ENCODE measurements at places on chromosomes 7 and 10.

DNA sequence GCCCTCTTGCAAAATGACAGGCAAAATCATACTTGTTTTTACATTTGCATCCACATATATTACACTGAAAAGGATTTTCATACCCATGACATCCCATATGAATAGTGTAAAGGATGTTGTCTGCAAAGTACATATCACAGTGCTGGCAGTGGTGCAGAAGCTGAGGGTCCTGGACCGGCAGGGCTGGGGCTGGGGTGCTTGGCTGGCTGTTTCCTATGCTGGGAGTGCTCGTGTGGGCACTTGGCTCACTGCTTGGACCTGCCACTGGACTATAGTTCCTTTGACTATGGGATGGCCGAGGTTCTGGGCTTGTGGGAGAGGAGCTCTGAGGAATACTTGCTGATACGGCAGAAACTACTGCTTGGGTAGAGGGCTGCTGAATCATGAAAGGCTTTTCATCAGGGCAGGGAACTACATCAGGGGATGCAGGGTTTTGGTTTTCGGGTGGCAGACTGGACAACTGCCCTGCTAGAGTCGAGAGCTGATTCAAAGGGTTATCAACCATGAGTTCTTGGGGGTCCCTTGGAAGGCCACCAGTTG is 13.7 kb downstream of the PSTK start:
- no peak for DNase-seq

GRCh38 chr7:104272767-104273384 is 55.5 kb upstream of the LHFPL3 start:
- no peak for DNase-seq

GRCh38 chr7:114175125-114175524 is 239.5 kb upstream of the FOXP2 start:
- no peak for DNase-seq

DNA sequence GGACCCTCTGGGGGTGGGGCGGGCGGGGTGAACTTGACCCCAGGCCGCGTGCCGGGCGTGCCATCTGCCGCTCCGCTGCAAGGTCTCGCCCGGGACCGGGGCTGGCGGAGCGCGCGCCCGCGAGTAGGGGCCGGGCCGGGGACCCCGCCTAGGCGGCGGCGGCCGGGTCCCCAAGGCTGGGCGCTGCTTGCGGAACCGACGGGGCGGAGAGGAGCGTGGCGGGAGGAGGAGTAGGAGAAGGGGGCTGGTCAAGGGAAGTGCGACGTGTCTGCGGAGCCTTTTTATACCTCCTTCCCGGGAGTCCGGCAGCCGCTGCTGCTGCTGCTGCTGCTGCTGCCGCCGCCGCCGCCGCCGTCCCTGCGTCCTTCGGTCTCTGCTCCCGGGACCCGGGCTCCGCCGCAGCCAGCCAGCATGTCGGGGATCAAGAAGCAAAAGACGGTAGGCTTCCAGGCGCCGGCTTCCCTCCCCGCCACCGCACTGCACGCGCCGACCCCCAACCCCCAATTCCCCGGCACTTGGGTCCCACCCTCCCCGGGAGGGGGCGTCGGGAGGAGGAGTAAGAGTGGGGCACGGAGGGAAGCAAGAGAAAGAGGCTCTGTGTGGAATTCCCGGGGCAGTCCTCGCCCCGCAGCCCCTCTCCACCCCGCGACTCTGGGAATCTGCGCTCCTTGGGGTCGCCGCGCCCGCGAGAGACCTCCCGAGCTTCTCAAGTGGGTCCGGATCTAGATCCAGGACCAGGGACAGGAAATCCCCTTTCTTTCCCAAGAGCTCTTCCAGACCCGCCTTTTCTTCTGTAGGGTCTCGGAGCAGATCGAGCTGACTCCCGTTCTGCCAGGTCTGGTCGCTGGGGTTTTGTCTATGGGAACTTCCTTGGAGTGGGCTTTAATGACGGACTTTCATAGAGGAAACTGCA is at the start of gene PAPSS2:
Gene PAPSS2 (plus strand): TSS at position 308 of the 913 bp plus-strand sequence. CDS start 104 bp downstream, at position 412.
- DNase-seq: peak; percentile 14

DNA sequence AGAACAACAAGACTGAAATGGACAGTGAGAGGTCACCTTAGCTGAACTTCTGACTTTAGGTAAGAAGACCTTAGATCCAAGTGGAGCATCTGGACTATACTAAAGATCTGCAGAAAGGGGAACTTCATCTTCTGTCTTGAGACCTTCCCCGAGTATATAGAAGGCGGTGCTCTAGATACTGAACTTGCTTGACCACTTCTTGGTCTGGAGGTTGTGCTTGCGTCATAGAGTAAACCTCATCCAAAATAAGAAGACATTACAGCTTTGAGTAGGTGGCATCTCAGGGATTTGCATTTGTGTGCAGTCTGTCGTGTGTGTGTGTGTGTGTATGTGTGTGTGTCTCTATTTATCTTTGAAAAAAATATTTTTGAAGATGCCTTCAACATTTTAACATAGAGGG is 157.5 kb downstream of the CHN2 start:
- DNase-seq: no peak

DNA sequence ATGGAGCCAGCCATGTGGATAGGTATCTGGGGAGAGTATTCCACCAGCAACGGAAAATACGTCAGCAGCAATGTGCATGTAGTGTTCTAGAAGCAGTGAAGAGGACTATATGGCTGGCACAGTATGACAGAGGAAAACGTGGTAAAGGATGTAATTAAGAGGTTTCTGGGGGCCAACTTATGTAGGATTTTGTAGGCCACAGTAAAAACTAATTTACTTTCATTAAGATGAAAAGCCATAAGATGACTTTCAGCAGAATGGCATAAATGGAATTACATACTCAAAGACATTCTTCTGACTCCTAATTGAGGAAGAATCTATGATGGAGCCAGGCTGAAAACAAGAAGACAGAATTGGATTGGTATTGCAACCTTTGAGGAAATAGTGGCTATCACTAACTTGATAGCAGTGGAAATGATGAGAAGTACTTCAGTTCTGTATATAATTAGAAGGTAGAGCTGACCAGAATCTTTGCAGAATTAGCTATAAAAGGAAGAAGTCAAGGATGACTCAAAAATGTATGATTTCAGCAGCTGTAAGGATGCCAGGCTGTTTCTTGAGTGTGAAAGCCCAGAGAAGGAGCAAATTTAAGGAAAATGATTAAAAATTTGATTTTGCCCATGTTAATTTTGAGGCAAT is 156.7 kb downstream of the MBL2 start:
- no peak for DNase-seq

- DNase-seq: no peak
These were observed 84.5 kb downstream of the FZD1 start for GRCh38 chr7:91348711-91349110.

DNA sequence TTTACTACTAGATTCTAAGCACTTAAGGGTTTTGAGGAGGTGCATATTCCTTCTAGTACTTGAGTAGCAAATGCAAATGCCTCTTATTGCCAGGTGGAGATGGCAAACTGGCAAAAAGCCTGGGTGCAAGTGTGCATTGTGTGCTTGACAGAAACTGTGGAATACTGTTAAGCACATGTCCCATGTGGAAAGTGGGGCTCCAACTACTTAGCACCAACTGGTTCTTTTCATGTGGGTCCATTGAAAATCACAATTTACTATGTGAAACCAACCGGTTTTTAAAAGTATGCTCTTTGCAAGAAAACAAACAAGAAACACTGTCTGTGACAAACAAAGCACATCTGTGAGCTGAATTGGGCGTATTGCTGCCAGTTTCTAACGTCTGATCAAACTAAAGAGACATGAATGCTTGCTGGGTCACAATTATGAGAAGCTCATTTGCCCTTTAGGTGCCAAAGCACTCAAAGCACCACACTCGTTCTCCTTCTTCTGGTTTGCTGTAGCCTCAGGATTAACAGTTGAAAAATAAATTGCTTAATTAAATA is 197.4 kb downstream of the SEMA3E start:
- no peak for DNase-seq

GRCh38 chr10:123018531-123018930 is 9.7 kb downstream of the ACADSB start:
- no peak for DNase-seq

GRCh38 chr7:44216521-44217222 is 15.9 kb downstream of the YKT6 start:
- DNase-seq: no peak

DNA sequence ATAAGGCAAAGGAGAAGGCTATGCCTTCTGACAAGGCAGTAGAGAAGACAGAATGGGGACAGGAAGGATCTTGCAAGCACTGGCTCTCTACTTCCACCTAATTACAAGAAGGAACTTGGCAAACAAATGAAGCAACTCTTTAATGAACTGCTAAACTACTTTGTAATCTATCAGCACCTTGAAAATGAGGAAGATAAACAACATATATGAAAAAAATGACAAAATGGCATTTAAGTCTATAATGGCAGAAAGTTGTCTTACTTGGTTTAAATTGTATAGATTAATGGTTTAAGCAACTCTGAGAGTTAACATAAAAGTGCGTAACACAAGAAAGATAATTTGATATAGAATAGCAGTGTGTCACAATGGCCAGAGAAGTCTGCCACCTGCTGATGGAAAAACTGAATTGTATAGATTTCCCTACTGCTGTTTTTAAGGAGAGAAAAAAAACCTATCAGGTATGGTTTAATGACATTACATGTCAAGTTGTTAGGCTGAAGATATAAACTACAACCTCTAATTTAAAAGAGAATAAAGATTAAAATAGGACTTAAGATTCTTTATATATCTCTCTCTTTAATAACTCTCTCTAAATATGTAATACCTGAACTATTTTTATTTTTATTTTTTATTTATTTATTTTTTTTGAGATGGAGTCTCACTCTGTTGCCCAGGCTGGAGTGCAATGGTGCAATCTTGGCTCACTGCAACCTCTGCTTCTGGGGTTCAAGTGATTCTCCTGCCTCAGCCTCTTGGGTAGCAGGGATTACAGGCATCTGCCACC is 11.8 kb downstream of the NT5C3A start:
- peak; percentile 17 for DNase-seq

DNA sequence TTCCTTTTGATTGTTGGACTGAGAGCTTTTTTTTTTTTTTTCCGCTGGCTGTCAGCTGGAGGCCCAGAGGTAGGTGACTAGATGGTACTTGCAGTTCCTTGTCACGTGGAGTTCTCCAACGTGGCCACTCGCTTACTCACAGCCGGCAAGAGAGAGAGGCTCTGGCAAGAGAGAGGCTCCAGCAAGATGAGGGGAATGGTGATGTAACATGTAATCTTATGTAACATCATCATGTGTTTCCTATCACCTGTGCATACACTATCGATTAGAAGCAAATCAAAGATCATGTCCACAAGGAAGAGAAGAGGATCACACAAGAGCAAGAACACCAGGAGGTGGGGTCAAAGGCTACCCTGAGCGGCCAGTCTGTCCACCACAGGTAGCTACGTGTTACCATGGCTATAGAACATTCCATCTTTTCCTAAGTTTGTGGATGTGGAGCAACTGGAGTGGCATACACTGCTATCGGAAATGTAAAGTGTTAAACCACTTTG is 4.0 kb upstream of the BORCS7 start:
- no peak for DNase-seq

- no peak for DNase-seq
These were observed 111.9 kb upstream of the IGFBP3 start for GRCh38 chr7:46032942-46033341.

- no peak for DNase-seq
These were observed 13.3 kb upstream of the PAPSS2 start for GRCh38 chr10:87646192-87646909.

- no peak for DNase-seq
These were observed 78.9 kb upstream of the INSYN2A start for GRCh38 chr10:127275272-127275671.

- DNase-seq: no peak
These were observed 14.3 kb downstream of the PCBD1 start for GRCh38 chr10:70874061-70874460.

DNA sequence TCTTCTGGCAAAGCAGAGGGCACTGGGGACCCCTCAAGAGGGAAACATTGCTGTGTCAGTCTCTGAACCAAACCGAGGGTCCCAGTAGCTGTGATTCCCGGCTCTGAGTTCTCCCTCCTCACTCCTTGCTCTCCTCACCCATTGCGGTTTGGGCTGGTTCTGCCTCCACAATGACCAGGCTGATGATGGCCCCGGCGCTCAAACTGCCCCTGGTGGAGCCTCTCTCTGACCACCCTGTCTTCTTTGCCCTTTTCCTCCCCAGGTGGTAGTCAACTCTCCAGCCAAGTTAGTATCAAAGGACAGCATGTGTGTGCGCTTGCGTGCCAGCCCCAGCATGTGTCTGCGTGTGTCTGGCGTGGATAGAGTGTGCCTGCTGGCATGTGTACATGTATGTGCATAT is 17.1 kb downstream of the LDB3 start:
- DNase-seq: no peak

DNA sequence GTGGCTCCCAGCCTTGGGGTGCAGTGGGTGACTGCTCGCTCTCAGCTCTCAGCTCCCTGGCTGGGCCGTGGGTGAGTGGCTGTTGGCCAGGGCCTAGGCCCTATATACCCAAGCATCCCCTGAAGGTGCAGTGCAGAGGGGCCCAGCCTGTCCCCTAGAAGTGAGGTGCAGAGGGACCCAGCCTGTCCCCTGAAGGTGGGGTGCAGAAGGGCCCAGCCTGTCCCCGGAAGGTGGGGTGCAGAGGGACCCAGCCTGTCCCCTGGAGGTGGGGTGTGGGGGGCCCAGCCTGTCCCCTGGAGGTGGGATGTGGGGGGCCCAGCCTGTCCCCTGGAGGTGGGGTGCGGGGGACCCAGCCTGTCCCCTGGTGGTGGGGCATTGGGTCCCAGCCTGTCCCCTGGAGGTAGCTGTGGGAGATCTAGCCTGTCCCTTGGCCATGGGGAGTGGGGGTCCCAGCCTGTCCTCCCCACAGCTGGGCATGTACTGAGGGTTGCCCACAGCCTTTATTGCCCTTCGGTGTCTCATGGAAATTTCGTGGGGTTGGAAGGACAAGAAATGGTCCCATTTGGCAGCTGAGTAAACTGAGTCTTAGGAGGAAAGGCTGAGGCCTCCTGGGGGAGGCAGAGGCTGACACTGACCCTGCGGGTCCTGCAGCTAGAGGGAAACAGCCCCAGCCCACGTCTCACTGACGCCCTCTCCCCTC is 17.5 kb upstream of the LFNG start:
- DNase-seq: no peak

DNA sequence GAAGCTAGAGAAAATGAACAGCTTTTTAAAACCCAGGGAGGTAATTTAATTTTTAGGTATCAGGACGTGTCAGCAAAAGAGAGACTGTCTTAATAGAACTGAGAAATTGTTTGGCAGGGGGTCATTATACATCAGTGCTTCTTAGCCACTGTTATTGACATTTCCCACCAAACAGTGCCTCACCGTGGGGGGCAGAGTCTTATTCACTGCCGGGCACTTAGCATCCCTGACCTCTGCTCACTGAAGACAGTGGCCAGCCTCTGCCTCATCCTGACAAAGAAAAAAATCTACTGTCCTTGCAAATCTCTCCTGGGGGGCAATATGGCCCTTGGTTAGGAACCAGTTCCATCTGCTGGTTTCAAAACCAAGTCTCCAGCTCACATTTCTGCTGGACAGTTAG is 14.2 kb upstream of the MKI67 start:
- no peak for DNase-seq

Measured in stimulated activated CD4-positive, alpha-beta T cell treated with anti-CD3 and anti-CD28 coated beads, Interleukin-4, amount 100 ng/mL, for 24 hours (primary cell).